ENCODE measurements at places on chromosomes 3 and 15.
A peak's percentile ranks its signal among the peaks of the same experiment; 100 is the strongest.

GRCh38 chr3:19931767-19932188 lies 2.2 kb downstream of the EFHB start:
- no peak for DNase-seq

DNA sequence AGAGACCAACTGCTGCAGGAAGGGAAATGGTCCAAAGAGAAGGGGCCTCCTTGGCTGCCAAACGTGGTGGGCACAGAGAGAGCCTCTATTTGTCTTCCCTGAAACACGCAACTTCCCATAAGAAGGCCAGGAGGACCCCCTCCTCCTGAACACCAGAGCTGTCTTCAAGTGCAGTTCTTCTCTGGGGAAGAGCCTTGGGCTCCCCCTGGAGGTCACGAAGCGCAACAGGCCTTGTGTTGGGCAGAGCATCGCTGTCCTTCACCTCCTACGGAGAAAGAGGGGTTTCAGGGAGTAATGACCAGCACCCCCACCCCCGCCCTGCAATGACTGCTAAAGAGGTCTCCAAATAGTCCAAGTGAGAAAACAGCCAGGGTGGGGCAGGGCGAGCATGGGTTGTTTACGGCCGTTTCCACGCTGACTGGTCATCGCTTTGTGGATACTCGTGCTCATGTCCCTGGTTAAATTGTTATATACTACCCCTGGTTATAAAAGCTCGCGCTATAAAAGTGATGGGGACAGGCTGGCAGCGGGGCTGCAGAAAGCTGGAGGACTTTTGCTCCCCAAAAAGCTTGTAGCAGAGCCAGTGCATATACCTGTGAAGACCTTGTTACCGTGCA lies 397.5 kb upstream of the ATP10A start:
- peak; percentile 21 for DNase-seq

- DNase-seq, result no peak
Measured at GRCh38 chr15:80506286-80506893, 102.2 kb downstream of the ARNT2 start.

- no peak for DNase-seq
Measured at GRCh38 chr3:73398084-73398483, 226.7 kb downstream of the PDZRN3 start.

DNA sequence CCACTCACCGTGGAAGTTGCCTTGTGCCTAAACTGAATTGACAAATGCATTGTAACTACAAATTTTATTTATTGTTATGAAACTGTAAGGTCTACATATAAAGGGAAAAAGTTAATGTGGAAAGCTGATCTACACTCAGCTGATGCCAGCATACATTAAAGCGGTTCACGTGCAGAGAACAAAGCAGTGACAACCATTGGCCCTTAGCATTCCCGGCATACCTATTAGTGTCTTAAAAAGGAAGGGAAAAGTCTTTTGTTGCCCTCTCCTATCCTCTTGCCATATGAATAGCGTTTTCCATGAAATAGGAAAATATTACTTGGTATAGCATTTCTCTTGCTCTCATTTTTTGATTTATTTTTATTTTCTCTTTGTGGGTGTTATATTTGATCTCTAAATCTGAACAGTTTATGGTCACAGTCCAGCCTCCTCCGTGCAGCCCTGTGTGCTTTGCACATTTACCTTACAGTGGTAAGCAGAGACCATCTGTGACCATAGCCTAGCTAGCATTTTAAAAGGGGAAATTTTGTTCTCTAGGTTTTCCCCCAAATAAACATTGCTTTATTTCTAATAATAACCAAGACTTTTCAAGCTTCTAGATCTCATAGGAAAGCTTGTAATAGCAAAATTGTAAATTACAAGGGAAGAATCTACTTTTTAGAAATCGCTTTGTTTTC lies 89.7 kb upstream of the CGNL1 start:
- DNase-seq, result no peak

DNA sequence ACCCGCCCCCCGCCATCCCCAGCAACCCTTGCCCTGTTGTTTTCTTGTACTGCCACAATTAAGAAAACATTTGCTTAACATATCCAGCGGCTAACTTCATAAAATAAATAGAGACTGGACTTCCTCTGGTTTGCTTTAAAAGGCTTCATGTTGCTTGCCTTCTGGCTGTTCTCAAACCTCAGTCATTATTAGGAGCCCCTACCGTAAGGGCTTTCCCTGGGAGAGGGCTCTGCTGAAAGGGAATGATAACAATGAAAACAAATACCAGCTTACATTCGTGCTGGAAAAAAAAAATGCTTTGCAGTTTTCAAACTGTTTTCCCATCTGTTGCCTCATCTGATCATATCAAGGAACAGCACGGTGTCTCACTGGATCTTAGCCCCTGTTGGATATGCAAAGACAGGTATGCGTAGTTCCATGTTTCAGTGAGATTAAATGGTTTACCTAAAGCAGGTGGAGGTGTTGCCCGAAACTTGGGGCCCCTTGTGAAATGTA lies 77.2 kb upstream of the VGLL4 start:
- peak; percentile 6 for DNase-seq

- DNase-seq, result no peak
Measured at GRCh38 chr3:31624083-31624709, 91.5 kb downstream of the STT3B start.

DNA sequence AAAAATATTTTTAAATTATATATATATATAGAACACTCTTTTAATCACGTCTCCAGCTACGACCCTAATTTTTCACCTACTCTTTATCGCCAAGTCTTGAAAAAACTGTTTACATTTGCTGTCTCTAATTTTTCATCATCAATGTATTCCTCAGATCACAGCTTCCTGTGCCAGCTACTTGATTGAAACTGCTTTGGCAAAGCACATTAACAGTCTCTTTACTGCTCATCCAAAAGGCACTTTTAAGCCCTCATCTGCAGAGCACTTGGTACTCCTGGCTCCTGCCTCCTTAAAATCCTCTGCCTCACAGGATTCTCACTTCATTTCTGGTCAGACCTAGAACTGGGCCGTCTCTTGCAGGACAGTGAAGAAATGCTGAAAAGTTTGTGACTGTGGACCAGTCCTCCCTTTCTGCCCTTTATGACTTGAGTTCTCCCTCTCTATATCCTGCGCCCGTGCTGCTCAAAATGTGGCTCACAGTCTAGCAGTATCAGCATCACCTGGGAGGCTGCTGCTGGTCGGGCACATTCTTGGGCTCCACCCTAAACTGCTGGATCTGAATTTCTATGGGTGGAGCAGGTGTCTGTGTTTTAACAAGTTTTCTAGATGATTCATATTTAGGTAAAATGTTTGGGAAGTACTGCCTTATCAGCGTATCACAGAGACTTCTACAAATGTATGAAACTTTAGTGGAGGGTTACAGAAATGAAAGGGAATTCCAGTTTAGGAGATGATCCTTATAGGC lies 196.8 kb downstream of the ADAMTSL3 start:
- no peak for DNase-seq
